Eye (tissue), 1 donor: ENCODE measurements at places on chromosomes 7 and 10.

DNA sequence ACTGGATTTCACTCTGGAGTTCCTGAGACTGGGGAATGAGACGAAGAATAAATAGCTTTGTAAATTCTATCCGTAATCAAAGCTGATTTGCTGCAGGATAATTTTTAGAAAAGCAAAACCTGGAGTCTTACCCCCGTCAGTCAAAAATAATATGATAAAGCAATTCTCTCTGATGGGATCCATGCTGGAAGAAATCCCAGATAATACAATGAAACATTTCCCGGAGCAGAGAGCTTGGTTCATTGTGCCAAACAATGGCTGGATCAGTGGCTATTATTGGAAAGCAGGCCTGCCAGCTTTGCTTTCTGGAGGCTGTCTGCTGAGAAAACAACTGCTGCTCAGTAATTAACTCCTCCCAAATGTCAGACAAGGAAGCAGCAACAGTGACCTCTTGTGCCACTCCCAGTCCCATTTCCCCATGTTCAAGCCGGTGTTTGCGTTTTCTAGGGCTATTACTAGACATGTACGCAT, 609.4 kb upstream of the PCDH15 start:
- DNase-seq, result peak; percentile 88

GRCh38 chr7:101009629-101010028, 10.3 kb upstream of the MUC17 start:
- no peak for DNase-seq

- no peak for DNase-seq
These were observed 114.3 kb downstream of the CDK14 start for GRCh38 chr7:90710466-90710850.

- peak; percentile 19 for DNase-seq
These were observed 37.3 kb upstream of the PRSS1 start for GRCh38 chr7:142711746-142712616.

- DNase-seq, result no peak
These were observed 102.2 kb downstream of the SNX10 start for GRCh38 chr7:26393818-26394217.

- DNase-seq, result no peak
These were observed 75.9 kb downstream of the ELMO1 start for GRCh38 chr7:37372750-37373149.
